ENCODE measurements at places on chromosomes 2 and 18.

DNA sequence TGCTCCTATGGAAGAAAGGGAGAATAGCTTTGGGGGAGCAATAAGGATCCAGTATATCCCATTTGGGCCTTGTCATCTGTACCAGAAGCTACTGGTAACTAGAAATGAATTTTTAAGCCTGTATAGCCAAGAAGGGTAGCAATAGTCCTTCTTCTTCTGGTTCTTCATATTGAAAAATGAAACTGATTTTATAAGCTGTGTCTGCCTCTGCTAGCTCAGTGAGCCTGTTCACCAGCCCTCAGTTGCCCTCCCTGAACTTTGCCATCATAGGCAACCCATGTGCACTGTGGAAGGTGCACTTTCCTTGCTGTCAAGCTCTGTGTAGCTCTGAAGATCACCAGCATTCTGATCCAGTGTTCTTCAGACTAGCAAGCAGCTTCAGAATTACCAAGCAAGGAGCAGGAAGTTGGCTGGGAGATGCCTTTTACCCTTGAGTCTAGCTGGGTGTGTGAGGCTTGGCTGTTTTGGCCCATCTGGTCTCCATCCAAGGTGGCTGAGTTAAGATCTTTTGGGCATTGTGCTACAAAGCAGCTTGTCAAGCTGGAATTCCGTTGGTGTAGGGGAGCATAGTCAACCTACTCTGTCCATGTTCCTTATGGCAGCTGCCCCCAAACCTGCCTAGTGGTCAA, 55.8 kb upstream of the MGAT5 start:
- no peak for DNase-seq

- DNase-seq: no peak
These were observed 5.0 kb downstream of the BOK start for GRCh38 chr2:241563571-241563980.

DNA sequence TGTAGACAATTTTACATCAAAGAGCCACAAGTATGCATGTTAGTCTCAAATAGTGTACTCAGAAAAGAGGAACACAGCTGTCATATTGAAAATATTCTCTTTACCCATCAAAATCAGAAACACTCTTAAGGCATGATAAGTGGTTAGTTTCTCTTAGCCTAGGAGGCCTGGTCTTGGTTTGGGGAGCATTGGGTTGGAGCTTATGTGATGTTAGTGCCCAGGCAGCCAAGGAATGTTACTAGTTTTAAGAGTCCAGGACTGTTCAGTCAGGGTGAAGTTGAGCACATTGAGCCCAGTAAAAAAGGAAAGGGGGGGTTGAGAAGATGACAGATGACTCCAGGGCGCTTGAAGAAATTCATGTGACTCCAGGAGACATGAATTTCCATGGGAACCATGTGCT, 340.6 kb downstream of the HRH4 start:
- no peak for DNase-seq

DNA sequence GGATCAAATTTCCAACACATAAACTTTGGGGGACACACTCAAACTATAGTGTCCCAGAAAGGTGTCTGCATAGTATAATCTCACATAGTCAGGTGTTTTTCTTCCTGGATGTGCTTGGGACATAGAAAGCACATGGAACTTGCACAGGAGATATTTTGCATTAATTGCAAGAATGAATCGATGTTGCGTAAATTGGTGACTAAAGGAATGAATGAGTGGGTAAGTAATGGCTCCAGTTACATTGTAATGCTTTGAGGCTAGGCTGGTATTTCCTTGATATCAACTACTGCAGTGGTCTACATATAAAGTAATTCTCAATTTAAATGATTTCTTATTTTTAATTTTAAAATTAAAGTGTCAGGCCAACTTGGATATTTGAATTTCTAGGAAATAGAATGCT, 53.4 kb downstream of the SH3RF3 start:
- no peak for DNase-seq

DNA sequence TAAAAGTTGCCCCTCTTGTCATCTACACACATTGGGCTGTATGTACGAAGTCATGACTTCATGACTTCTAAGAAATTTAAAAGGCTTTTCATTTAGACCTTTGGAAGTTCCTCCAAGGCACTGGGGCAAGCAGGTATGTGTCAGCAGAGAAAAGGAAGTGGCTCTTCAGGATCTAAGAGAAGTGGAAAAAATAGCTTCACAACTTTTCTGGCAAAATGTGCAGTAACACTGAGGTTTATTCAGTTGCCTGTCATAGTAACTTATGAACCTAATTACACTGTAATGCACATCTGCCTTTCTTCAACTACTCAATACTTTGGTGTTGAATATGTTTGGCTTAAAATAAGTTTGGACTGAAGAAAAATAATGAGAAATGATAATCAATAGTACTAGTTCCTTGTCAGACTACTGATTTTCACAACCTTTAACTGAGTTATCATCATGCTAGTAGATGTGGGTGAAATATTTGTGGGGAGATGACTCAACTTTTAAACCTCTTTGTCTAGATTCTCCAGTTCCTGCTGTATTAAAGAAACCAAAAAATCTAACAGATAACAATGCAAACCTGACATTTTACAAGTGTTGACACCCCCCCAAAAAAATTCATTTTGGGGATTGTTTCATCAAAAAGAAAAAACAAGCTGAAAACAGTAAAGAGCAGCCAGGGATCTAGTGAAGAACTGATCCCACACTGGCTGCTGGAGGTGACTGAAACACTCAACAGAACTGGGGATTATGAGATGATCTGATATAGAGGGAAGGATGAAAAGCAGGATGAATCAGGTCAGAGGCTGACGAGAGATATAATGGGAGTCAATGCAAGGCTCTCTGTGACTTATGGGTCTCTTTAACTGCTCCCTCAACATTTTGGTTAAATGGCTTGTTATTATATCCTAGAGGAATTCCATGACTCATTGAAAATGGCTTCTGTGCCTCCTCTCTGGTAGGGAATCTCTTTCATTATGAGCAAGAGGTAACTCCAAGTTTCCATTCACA, 84.6 kb downstream of the COLEC12 start:
- no peak for DNase-seq

DNA sequence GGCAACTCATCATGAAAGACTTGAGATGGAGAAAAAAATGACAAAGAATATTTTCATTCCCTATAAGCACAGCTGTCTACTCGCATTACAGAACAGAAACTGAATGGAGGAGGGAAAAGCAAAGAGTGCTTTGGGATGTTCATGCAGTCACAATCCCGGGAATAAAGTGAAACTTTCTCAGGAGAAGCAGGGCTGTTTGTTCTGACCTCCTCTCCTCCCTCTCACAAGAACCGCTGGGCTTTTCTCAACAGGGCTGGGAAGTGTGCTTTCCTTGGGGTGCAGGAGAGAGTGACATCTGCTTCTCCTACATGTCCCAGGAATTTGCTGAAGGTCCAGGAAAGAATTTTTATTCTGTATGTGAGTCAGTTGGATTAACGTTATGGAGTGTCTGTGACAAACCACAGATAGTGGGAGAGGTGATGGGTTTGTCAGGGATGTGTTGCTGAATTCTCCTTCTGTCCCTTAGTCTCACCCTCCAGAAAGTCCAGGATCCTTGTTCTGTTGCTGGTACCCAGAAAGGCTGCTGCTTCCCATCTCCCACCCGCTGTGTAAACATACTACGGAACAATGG, 125.6 kb downstream of the HRH4 start:
- DNase-seq: no peak

DNA sequence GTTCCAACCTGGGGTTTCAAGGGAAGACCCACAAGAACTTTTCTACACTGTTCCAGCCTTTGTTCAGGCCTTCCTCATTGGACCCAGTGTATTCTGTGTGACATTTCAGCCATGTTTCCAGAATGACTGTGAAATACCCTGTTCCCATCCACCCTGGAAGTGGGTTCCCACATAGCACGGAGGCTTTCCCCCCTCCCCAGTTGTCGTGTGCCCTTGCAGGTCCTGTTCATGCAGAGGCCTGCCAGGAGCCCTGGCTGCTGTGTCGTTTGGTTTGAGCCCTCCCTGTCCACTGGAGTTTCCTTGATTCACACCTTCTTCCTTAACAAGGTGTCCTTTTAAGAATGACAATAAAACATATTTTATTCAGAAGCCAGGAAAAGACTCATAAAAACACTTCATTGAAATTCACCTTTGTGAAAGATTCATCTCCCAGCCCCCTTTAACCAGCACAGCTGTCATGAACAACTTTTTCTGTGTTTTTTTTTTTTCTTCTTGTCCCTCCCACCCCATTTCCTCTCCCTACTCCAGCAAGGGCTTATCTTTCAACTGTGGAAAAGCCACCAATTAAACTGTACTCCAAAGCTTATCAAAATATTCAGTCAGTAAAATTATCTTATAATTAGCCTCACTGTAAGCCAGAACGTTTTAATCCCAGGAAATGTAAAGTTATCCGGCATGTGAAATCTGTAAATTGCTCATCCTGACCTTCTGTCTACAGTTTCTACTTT, 106.4 kb downstream of the ACOXL start:
- no peak for DNase-seq

- no peak for DNase-seq
These were observed 122.7 kb downstream of the TCF4 start for GRCh38 chr18:55465313-55465712.

DNA sequence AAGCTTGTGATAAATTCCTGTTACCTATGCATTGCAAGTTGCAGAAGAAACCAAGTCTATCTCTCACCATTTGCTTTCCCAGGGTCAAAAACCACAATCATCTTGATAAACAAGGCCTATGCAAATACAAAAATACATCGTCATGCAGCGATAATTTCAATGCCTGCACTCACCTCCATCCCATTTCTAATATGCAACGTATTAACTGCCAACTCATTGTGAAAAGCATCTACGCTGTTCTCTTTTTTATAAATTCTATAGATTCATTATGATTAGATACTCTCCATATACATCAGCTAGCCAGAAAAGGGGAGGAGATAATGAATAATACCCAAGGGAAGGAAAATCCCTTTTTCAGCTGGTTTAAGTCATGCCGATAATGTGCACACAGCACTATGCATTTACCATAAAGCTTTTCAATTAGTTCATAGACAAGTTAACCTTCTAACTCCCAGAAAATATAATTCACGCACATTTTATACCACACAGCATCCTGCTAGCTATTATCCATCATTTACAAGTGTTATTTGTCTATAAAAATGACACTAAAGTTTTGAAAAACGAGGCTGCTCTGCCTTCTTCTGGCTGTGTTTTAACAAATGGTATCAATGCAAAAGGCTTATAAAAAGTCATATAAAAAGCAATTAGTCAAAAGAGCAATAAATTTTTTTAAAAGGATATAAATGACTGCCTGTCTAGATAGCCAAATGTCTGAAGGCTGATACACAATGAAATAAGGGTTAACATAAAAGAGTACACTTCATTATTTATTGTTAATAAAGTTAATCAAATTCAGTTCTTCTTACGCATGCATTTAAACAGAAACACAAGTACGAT, 77.6 kb downstream of the AFF3 start:
- no peak for DNase-seq

DNA sequence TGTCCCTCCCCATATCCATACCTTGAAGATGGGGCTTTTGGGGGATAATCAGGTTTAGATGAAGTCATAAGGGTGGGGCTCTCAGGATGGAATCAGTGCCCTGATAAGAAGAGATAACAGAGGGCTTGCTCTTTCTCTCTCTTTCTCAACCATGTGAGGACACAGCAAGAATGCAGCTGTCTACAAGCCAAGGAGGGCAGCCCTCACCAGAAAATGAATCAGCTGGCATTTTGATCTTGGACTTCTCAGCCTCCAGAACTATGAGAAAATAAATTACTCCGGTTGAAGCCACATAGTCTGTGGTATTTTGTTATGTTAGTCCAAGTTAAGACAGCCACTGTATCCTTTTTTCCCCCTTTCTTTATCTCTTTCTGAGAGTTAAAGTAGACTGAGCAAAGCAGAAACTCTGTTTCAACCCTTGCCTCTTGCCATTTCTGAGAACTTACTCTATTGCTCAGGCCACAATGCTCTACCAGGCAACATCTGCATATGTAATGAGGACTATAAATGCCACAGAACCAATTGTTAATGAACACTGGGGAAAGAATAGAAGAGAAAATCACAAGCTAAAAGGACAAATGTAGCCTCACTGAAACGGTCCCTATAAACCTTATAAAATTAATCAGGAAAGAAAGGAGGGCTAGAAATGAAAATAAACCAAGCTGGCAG, 56.9 kb downstream of the SRBD1 start:
- DNase-seq: no peak

DNA sequence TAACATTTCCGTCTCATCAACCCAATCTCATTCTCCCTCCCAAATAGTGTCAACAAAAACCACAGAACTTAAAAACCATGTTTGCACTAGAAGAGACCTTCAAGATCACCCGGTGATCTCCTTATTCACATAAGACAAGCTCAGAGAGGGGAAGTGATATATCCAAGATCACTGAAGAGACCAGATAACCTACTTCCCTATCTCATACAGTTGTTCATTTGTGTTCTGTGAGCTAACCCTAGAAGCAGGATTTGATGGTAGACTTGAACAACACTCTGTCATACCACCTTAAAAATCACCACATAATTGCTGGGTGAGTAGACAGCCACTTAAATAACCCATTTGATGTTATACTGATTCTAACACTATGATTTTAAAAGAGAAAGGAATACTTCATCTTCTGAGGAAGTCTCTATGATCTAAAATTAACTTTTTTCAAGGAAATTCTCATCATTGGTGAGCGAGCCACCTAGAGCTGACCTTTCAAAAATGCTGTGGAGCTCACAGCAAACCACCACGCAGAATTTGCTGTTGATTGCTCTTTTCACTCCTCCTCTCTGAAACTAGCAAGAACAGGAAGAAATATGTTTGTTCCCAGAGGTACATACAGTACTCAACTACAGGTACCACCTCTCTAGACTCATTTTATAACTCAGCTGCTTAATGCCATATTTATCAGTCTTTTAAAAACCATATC, 15.1 kb downstream of the AAK1 start:
- peak; percentile 31 for DNase-seq

DNA sequence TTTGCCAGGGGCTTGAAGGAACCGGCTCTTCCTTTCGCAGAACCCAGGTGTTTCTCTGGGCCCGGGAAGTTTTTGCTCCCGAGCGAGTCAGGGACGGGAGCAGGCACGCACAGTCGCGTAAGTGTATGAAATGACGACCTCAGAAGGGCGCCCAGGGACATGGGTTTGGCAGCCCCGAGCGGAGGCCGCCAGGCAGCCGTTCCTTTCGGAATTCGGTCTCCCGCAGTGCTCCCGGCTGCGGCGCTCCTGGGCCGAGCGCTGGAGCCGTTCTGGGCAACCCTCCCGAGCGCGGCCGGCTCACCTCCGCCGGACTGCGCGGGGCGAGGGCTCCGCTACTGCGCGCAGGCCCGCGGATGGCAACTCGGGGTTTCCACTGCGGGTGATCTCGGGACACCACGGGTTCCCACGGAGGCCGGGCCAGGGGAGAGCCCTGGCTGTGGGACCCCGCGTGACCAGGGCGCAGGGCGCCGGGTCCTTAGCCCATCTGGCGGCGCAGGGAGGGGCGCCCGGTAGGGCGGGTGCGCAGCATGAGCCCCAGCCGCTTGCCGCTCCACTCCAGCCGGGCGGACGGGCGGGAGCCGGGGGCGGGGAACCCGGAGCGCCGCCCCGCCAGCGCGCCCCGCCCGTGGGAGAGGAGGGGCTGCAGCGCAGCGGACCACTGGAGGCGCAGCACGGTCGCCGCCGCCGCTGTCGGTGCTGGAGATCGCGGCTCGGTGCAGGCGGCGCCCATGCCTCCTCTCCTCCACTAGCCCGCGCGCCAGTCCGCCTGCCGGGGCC, at the start of gene OSBPL6:
Gene OSBPL6 (plus strand): TSS at position 690 of the 777 bp plus-strand sequence. CDS start 111,673 bp downstream, outside the sequence.
- peak; percentile 82 for DNase-seq
